NCI-H774 (cell line): ENCODE measurements at places on chromosomes 6 and 20.

DNA sequence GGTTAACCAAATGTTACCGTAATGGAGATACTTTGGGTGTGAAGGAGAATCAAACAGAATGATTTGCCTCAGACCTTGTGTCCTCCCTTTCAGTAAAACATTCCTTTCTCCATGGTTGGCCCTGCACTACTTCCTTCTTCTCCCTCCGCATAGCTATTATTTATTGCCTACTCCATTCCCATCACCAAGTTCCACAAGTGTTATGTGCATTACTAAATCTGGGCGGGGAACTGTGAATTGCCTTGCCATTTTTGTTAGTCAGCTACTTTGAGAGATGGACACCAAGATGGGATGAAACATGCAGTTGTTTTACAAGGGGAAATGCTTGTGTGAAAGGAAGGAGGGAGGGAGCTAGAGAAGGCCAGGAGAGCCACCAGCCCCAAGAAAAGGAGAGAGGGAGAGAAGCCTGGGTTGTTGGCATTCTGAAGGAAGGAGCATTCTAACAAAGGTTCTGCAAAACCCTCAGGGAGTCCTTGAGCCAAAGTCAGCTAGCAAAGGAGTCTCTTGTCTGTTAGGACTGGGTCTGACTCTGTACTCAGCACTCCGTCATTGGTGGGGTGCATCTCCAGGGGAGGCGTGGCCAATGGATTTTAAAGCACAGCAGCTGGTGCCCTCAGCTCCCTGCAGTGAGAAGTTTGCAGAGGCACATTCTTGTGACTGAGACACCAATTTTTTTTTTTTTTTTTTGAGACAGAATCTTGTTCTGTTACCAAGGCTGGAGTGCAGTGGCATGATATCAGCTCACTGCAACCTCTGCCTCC lies 83.6 kb upstream of the CHD6 start:
- no peak for DNase-seq

GRCh38 chr6:106510090-106510970 lies 119.0 kb downstream of the RTN4IP1 start:
- DNase-seq = peak; percentile 68

DNA sequence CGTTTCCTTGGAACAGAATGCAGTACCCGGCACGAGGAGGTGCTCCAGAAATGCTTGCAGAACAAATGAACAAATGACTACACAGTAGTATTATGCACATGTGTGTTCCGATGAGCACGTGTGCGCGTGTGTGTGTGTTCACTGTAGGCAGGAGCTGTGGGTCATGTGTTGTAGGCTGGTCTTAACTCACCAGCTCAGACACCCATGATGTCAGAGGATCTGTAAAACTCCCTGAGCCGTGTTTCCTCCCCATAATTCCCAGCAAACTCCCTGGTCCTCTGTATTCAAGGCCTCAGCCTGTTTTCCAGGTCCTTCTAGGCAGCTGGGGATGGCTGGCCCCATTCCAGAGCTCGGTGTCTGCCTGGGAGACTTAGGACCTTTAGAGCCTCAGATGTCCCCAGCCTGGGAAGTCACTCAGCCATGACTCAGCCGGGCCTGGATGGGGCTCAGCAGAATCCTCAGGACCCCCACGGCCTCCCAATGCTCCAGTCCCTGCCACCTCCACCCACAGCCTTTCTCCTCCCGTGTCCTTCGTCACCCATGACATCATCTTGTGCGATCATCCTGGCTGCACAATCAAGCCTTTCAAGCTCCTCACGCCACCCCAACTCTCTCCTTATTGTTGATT lies 475.0 kb upstream of the SULF2 start:
- DNase-seq = no peak

DNA sequence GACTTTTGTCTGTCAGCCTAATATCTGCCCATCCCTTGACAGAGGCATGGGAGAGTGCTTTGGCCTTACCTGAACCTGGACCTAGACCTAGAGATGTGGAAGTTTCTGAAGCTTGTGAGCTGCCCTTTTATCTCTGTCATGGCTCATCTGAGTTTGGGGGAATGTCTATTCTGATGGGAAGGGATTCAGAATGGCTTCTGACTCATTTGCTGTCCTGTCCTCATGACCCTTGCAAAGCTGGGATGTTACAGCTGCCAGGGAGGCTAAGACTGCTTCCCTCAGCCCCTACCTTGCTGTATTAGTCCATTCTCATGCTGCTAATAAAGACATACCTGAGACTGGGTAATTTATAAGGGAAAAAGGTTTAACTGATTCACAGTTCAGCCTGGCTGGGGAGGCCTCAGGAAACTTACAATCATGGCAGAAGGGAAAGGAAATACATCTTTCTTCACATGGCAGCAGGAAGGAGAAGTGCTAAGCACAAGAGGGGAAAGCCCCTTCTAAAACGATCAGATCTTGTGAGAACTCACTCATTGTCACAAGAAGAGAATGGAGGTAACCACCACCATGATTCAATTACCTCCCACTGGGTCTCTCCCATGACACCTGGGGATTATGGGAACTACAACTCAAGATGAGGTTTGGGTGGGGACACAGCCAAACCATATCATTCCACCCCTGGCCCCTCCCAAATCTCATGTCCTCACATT lies 252.2 kb downstream of the ERMARD start:
- DNase-seq = no peak

DNA sequence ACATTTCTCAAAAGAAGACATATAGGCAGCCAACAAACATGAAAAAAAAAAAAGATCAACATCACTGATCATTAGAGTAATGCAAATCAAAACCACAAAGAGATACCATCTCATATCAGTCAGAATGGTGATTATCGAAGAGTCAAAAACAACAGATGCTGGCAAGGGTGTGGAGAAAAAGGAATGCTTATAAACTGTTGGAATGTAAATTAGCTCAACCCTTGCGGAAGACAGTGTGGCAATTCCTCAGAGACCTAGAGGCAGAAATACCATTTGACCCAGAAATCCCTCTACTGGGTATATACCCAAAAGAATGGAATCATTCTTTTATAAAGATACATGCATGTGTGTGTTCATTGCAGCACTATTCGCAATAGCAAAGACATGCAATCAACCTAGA lies 303.8 kb upstream of the THEMIS start:
- DNase-seq = no peak

GRCh38 chr6:10402648-10403311 lies 12.1 kb downstream of the TFAP2A start:
- DNase-seq = no peak

DNA sequence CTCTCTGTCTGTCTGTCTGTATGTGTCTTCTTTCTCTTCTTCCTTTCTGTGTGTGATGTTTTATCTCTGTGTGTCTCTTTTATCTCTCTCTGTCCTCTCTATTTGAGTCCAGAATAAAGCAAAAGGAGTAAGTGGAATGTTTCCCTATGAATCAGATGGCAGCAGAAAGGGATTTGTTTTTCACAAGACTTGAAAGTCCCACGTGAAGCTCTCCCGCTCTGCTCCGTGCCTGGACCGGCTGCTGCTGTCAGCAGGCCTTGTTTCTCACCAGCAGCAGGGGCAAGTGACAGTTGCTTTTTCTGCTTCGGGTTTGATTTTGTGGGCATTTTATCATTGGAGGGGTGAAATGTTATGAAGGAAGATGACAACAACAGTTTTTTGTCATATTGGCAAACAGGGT lies 212.7 kb downstream of the PACRG start:
- DNase-seq = no peak
